Stimulated activated naive CD4-positive, alpha-beta T cell (primary cell): ENCODE measurements at places on chromosomes 11 and 22.

DNA sequence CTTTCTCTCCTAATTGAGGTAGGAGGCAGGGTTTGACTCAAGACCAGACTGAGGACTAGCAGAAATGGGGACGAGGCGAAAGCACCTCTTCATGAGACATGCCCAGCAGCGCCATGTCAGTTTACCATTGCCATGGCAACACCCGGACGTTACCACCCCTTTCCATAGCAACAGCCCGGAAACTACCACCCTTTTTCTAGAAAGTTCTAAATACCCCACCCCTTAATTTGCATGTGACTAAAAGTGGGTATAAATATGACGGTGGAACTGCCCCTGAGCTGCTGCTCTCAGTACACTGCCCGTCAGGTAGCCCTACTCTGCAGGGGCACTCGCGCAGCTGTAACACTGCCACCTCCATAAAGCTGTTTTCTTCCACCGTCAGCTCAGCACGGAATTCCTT is 5.9 kb upstream of the RAC2 start:
- no peak for DNase-seq

- no peak for DNase-seq
Observed at GRCh38 chr11:36237391-36237790, 51.8 kb downstream of the COMMD9 start.

DNA sequence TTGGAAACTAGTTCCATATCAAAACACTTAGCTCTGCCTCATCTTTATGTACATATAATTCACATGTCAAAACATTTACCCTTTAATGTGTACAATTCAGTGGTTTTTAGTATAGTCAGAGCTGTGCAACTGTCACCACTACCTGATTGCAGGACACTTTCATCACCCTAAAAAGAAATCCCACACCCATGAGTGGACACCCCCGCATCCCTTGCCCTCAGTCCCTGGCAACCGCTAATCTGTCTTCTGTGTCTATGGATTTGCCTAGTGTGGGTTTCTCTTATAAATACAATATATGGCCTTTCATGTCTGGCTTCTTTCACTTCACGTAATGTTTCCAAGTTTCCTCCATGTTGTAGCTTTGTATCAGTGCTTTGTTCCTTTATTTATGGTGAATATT is 8.6 kb upstream of the EMID1 start:
- DNase-seq = no peak

DNA sequence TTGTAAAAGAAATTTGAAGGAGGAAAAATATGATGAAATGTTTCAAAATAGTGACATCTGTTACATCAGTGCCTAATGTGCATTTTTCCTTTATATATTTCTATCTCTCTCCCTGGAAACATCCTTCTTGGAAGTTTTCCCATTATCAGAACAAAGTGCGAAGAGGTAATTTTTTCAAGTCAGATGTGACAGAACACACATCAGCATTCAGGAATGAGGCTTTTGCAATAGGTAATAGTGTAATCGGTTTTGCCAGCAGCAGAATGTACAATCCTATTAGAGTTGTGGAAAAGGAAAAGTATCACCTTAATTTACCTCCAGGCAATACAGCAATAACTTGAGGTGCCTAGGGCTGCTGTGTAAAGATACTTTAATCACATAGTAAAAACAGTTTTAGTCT is 275.8 kb downstream of the FAT3 start:
- DNase-seq = no peak

GRCh38 chr11:20909995-20910726 is 240.8 kb downstream of the NELL1 start:
- no peak for DNase-seq

DNA sequence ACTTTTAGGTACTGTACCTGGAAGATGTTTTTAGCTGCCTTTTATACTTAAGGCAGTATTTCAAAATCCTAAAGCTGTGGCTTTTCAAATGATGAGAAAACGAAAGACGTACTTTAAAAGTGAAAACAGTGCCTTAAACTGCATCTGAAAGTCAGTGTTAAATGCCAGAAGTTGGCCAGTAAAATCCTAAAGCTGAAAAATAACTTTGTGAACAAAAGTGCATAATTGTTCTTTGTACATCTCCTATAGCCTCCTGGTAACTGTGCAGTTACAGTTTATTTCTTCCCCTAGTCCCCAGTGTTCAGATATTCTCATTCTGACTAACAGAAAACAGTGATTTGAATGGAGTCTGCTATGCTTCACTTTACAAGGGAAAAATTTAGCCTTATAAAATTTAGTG is 6.8 kb downstream of the EED start:
- DNase-seq = no peak
